ENCODE measurements at places on chromosomes 2 and 18.

GRCh38 chr2:95379371-95379831 is 23.1 kb upstream of the FAHD2A start:
- no peak for DNase-seq

DNA sequence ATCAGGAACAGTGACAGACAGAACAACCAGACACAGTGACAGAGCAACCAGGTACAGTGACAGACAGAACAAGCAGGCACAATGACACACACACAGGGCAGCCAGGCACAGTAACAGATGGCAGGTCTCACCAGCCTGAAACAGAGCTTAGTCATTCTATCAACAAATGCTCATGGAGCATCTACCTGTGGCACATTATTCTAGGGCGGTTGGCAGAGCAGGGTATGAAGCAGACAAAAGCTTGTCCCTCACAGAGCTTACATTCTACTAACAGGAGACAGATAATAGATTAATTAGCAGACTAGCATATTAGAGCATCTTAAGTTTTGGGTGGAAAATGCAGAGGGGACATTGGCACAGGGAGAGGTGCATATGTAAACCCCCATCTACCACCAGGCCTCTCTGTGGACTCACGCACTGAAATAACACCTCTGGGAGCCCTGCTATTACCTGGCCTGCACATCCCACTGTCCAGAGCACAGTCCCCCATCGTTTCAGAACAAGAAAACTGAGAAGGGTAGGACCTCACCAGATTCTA is 64.1 kb upstream of the RAB6C start:
- no peak for DNase-seq

GRCh38 chr18:12420821-12421421 is 13.2 kb downstream of the PRELID3A start:
- DNase-seq, result peak; percentile 81

GRCh38 chr2:191646163-191646902 is 31.6 kb upstream of the NABP1 start:
- DNase-seq, result no peak

DNA sequence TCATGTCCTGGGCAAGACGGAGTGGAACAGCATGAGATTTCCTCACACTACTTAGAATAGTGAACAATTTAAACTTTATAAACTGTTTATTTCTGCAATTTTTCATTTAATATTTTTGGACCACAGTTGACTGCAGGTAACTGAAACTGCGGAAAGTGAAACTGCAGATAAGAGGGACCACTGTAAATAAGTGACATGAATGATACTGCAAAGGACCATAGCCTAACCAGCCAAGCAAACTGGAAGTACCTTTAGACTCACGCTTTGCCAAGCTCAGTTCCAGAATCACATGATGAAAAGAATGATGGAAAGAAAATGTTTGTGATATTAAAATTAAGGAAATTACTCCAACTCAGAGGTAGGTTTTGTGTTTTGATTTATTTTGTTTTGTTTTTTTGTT is 94.6 kb upstream of the ITGA4 start:
- DNase-seq, result no peak

DNA sequence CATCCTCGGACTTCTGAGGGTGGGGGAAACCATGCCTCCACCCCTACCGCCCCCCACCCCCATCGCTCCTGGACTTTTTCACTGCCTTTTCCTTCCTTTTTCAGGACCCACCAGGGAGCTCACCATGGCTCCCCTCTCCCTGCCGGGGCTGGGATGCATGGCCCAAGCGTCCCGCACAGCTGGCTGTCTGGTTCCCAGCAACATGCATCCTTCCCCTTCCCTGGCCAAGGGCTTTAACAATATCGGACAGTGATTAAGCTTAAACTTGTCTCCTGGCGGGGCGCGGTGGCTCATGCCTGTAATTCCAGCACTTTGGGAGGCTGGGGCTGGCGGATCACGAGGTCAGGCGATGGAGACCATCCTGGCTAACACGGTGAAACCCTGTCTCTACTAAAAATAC is 44.1 kb downstream of the MRO start:
- no peak for DNase-seq

DNA sequence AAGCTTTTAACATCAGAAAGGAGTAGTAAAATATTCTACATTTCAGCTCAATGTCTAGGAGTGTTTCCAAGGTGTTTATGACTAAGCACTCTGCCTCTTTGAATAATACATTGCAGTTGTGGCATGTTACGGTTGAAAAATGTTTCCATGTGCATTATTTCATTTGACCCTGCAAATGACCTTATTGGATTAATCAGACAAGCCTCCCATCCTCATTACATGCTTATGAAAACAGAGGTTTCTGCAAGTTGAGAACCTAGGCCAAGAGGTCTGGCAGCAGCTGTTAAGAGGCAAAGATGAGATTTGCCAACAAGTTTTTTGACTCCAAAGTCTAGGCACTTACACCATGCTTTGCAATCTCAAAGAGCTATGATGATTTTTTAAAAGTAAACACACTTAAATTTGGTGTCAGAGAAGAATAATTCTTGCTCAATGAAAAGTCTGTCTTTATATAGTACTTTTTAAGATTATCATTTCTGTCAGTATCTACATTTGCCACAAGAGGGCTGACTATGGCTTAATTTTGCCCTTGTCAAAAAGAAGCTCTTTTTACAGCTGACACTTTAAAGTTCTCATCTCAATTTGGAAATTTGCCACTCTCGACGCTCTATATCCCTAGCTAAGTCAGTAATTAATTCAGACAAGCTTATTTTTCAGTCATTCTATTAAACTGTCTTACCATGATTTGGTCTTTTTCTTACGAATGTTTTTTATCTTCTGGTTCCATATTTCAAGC is 260.6 kb downstream of the PAX3 start:
- no peak for DNase-seq

DNA sequence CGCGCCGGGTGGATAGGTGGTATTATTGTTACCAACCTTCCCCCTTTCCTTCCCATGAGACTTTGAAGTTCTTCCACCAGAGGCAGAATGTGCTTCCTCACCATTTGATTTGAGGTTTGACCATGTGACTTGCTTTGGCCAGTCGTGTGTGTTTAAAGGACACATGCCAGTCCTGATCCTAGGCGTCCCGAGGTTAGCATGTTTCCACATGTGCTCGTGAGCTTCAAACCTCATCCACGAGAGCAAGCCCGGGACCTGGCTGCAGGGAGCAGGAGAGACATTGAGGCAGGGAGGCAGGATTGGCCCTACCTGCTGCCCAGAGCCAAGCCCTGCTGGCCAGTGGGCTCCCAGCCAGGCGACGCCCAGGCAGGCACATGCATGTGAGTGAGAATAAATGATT is 27.4 kb upstream of the EDAR start:
- DNase-seq, result no peak

- DNase-seq, result no peak
These were observed 98.2 kb upstream of the LCLAT1 start for GRCh38 chr2:30348825-30349224.

- DNase-seq, result no peak
These were observed 16.2 kb upstream of the SULT1C3 start for GRCh38 chr2:108223573-108223972.

- no peak for DNase-seq
These were observed 53.9 kb downstream of the WDSUB1 start for GRCh38 chr2:159232456-159233170.

- DNase-seq, result no peak
These were observed 45.3 kb downstream of the SCTR start for GRCh38 chr2:119478978-119479295.

- DNase-seq, result no peak
These were observed 31.0 kb downstream of the BCL11A start for GRCh38 chr2:60522462-60522861.

- DNase-seq, result no peak
These were observed 79.8 kb upstream of the CCDC141 start for GRCh38 chr2:179129574-179130238.

GRCh38 chr2:119960821-119961220 is 52.1 kb upstream of the EPB41L5 start:
- DNase-seq, result no peak

- no peak for DNase-seq
These were observed 82.8 kb upstream of the CPO start for GRCh38 chr2:206856513-206856912.

- DNase-seq, result no peak
These were observed 57.1 kb downstream of the ZAP70 start for GRCh38 chr2:97770445-97770844.

- DNase-seq, result no peak
These were observed 2193.8 kb upstream of the PIK3C3 start for GRCh38 chr18:39761273-39761672.

DNA sequence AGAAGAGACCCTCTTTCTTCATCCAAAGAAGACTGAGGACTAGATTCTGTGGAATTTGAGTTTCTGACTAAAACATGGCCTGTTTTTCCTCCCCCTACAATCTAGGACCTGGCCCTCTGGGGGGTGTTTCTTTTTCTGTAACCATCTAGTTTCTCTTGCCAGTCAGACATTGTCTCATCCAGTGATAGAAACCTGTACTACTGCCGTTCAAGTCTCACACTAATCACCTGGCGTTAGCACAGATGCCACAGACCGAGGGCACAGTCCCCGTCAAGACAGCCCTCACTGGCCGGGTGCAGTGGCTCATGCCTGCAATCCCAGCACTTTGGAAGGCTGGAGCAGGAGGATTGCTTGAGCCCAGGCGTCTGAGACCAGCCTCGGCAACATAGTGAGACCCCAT is 126.9 kb upstream of the NDUFV2 start:
- DNase-seq, result no peak

DNA sequence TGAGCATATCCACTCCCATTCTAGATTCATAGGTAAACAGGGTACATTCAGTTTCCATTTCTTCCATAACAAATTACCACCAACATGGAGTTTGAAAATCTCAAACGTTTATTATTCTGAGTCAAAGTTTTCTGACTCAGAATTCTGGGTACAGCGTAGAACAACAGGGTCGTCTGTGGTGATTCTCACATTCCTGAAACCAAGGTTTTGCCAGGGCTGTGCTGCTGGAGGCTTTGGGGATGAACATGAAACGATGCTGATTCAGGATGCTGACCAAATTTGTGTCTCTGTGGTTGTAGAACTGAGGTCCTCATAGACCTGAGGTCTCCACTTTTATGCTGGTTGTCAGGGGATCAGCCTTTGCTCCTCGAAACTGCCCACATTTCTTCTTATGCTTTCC is 255.7 kb downstream of the DSEL start:
- no peak for DNase-seq

DNA sequence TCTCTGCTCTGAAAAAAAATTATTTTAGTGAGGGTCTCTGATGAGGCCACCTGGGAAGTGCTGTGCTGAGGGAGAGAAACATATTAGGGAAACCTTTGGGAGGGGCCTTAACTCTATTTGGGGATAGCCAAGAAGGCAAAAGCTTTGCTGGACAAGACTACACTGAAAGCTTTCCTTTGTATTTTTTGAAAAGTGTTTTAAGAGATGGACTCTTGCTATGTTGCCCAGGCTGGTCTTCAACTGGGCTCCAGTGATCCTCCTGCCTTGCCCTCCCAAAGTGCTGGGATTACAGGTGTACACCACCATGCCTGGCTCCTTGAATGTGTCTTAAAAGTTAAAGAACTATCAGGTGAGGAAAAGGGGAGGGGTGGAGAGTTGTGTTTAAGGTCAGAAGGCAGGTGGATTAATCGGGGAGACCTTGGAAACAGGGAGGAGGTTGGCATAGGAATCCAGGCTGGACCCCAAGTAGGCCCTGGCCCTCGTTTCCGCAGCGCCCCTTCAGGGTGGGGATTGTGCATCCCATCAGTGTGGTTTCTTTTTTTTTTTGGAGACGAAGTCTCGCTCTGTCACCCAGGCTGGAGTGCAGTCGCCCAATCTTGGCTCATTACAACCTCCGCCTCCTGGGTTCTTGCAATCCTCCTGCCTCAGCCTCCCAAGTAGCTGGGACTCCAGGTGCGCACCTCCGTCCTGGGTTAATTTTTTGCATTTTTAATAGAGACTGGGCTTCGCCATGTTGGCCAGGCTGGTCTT is 92.1 kb downstream of the MYCN start:
- DNase-seq, result no peak

DNA sequence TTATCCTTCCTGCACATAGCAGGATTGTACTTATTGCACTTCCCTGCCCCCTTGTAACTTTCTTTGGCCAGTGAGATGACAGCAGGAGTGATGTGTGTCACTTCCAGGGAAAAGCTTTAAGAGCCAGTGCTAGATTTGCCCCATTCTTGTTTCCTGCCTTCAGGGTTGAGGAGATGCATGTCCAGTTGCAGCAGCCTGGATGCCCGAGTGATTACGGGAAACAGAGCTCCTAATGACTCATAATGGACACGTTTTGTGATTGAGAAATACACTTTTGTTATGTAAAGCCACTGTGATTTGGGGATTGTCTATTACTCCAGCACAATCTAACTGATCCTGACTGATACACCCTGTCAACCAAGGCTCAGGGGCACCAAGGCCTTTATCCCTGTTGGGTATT is 5.0 kb upstream of the TET3 start:
- no peak for DNase-seq

GRCh38 chr18:60277855-60278480 is 94.6 kb downstream of the MC4R start:
- no peak for DNase-seq

DNA sequence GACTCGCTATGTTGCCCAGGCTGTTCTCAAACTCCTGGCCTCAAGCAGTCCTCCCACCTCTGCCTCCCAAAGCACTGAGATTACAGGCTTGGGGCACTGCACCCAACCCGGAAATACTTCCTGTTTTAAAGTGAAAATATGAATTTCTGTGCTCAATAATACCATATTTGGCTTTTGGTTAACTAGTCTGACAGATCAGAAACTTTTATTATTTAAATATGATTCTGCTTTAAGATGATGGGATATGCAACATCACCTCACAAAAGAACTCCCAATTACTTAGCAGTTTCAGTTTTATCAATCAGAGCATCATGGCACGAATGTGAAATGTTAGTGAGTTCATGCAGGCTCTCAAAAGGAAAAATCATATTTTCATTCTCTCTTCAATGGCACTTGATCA is 120.6 kb downstream of the PTRHD1 start:
- DNase-seq, result no peak

GRCh38 chr18:9695605-9696004 is 12.5 kb upstream of the RAB31 start:
- DNase-seq, result no peak

- DNase-seq, result no peak
These were observed 383.7 kb downstream of the CDH2 start for GRCh38 chr18:27793013-27793785.

DNA sequence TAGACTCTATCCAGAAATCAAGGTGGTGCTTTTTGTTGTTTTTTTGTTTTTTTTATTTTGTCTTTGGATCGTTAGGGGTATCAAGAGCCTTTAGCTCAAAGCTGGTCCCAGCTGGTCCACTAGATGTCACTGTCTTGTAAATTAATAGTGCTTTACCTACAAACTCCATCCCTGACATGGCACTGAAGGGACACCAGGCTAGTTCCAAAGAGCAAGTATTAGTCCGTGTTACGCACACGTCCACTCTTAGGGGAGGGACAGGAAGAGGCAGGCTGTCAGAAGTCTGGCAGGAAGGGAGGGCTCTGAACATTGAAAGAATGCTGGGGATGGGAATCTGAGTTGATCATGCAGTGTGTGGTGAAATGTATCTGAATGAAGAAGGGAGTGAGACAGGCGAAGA is 85.9 kb upstream of the CCBE1 start:
- DNase-seq, result no peak

Data from chondrocyte (in vitro differentiated cells).